ENCODE measurements at places on chromosomes 7 and 10.

DNA sequence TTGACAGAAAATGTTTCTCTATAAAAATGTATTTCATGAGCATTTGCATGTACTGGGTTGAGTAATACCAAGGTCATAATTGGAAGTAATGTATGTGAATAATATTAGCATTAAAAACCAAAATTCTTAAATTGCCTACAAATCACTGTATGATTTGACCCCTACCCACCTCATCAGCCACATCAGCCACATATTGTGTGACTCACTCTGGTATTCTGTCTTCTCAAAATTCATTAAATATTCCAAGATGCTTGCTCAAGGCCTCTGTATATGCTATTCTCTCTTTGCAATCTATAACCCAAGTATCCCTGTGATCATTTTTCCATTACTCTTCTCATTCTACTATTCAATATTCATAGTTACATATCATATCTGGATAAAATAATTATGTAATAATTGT, 21.4 kb downstream of the POT1 start:
- no peak for DNase-seq

DNA sequence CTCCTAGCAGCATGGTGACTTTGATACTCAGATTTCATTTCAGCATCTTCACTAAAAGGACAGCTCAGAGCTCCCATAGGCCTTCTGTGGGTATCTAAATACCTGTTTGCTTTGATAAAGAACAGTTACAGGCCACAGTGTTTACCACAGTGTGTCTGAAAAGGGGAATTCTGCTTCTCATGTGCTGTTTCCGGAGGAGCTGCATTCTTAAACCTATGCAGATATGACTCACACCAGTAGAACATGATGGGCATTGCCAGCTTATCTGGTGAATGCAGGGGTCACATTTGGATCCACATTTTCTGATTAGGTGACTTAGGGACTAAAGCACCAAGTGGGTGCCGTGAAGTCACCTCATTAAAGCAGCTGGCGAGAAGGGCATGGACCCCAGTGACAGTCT, 52.6 kb downstream of the TRRAP start:
- DNase-seq, result no peak

GRCh38 chr10:42866115-42866995, 83.8 kb downstream of the BMS1 start:
- peak; percentile 17 for DNase-seq

DNA sequence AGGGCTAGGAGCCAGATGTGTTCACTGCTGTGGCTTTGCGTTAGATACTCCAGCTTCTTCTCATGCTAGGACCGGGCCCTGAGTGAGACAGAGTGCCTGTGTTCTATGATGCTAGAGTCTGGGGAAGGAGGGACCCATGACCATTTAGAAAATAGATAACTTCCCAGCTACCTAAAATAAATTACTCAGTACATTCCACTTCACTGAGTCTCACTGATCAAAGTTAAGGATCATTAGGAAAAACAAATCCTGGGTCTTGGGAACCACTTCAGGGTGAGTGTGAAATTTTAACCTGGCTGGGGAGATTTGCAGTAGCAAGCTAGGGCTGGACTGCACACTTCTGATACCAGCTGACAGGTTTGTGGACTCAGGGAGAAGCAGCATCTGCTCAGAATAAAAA, 138.1 kb downstream of the EMX2 start:
- no peak for DNase-seq

- no peak for DNase-seq
Measured at GRCh38 chr7:134905375-134905774, 80.9 kb upstream of the AGBL3 start.

GRCh38 chr7:91568138-91568537, 303.9 kb downstream of the FZD1 start:
- no peak for DNase-seq

- no peak for DNase-seq
Measured at GRCh38 chr7:27714831-27715444, 25.0 kb upstream of the TAX1BP1 start.

GRCh38 chr7:47766126-47766525, 182.1 kb downstream of the PKD1L1 start:
- DNase-seq, result no peak

DNA sequence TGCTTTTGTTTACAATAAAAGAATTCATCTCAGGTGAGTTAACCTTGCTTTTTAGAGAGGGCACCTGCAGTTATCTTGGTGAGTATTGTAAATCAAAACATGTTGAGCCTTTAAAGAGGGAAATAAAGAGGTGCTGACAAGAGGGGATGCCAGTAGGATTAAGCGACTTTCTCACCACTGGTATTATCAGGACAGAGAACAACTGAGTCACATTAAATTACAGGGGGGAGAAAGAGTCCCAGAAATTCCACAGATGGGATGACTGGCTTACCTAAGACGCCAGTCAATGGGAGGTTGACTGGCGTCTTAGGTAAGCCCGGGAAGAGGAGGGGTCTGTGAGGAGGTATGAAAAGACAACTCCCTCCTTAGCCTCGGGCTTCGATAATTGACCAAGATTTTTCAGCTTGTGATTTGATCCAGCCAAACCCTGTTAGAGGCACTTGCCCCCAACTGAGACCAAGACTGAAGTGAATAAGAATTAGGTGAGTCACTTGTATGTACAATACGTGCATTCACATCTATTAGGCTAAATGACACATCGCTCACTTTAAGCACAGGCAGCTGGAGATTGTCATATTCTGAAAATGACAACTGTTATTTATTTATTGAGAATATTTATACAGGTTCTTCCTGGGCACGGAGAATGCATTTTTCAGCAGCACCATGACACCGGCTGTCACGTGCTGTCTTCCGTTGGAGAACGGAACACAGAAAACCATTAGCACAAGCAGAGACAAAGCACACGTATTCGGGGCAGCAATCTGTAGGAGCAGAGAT, 117.6 kb downstream of the SEM1 start:
- no peak for DNase-seq

DNA sequence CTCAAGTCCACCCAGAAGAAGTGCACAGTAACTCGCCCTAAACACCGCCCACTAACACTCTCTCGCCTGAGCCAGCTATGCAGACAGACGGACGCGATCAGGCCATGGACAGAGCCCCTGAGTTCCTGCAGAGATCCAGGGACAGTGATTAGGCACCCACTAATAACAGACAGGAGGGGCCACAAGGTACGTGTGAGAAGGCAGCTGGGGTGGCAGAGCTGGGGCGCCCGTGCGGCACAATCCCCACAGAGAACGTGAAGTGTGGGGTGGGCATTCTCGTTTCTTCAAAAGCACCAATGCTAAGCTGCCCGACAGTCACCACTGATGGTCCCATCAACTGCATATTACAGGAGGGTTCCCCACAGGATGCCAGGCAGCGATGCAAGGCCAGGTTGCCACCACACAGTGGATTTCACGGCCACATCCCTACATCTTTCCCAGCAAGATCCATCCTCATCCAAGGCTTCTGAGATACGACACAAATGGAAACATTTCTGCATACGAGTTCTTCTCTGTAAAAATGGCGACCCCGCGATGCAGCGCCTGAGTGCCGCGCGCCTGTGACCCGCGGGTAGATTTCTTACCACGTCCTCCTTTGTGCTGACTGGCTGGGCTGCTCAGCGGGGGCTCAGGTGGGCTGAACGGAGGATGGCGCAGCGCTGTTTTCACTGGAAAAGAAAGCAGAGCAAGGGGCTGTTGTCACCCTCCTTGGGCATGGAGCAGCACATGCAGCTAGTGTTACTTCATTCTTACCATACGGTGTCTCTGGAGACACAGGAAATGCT, 237.5 kb downstream of the TNS3 start:
- no peak for DNase-seq

DNA sequence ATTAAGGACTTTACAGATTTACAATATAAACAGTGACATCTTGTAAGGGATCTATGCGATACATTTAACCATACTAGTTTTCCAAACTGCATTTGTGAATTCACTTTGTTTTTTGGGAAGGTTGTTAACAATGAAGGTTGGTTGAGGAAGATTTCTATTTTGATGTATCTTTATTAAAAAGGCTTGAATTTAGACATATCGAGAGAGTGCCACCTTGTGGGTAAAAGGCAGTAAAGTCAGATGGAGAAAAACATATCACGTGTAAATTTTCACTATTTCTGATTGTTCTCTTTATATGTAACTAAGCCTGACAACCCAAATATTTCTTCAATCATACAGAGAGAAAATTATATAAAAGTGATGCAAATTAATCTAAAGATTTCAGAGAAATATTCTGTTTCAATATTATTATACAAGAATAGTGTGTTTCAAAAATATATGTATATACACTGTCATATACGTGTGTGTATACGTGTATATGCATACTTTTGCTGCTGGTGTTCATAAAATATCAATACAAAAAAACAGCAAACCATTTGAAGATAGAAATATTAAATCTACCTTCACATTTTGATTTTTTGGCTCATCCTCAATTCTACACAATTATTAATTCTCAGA, 988.6 kb downstream of the SORCS1 start:
- no peak for DNase-seq

- no peak for DNase-seq
Measured at GRCh38 chr7:21617513-21617912, 74.7 kb downstream of the DNAH11 start.

- DNase-seq, result no peak
Measured at GRCh38 chr10:16816830-16817124, 447 bp downstream of the RSU1 start.

- DNase-seq, result no peak
Measured at GRCh38 chr10:77782328-77783061, 144.1 kb downstream of the DLG5 start.
